T-helper 17 cell (primary cell): ENCODE measurements at places on chromosomes 11 and 22. TPM values are rescaled to one million over a fixed set of nuclear protein-coding genes. Genes with fewer than 3 reads are reported as not detected.

SLC1A2 gene
- not detected for total RNA-seq

DNA sequence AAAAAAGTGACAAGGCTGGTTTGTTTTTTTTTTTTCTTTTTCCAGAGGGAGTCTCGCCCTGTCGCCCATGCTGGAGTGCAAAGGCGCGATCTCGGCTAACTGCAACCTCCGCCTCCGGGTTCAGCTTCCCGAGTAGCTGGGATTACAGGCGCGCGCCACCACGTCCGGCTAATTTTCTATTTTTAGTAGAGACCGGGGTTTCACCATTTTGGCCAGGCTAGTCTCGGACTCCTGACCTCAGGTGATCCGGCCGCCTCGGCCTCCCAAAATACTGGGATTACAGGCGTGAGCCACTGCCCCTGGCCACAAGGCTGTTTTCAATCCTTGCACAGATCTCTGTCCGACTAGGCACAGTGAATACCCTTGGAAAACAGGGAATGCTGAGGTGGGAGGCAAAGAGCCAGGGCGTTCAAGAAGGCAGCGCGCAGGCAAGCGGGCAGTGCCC, 566 bp downstream of the ATP6V1E1 start:
- DNase-seq: no peak

- no peak for DNase-seq
These were observed 54.8 kb upstream of the PRSS23 start for GRCh38 chr11:86745571-86745970.

DNA sequence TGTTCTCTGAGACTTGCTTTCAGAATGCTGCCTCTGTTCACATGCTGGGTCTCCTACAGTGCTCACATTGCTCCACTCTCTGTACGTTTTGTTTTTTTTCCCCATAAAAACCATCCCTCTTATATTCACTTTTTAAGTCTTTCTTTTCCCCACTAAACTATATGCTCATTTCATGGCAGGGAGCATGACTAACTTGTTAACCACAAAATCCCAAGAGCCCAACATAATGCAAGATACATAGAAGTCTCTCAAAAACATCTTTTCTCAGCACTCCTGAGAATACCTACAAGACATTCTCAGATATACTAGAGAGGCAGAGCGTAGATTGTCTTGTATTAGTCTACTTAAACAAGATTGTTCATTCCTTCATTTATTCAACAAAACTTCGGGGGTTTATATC, 73.3 kb downstream of the FAM76B start:
- DNase-seq: no peak

- DNase-seq: no peak
These were observed 5.4 kb downstream of the SMDT1 start for GRCh38 chr22:42084874-42085273.

EXPH5 gene
- 0.96 TPM for total RNA-seq

ABTB2 gene
- total RNA-seq: 0.81 TPM

DNA sequence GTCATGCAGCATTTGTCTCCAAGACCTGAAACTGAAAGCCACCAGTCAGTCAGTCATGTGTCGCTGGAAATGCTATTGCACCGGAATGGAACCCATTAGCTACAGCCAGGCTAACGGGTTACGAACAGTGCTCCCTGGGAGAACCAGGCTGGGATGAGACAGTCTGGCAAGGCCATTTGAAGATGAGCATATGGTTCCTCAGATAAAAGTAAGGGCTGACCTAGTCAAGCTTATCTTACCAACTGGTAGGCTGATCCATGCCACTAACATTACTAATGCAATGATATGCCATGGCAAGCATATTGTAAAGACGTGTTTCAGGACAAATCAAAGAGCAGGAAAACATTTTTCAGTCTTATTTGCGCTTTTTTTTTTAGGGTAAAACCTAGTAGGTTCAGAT, 28.4 kb downstream of the NAP1L4 start:
- no peak for DNase-seq

SCGB1C1 gene
- not detected for total RNA-seq

JHY gene
- total RNA-seq: 3.0 TPM

DNA sequence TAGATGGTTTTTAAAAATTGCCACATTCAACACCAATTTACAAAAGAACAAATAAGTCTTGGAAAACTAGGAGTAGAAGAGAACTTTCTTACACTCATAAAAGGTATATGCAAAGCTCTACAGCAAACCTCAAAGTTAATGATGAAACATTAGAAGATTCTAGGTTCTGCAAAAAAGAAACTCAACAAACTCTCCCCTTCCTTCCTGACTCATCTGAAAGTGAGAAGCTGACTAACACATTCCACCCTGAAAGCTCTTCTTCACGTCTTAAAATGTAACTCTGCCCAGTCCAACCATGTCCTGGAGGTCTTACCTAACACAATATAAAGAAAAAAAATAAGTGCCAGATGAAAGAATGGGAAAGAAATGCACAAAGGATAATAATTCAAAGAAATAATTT, 218.9 kb upstream of the ISX start:
- no peak for DNase-seq

DNA sequence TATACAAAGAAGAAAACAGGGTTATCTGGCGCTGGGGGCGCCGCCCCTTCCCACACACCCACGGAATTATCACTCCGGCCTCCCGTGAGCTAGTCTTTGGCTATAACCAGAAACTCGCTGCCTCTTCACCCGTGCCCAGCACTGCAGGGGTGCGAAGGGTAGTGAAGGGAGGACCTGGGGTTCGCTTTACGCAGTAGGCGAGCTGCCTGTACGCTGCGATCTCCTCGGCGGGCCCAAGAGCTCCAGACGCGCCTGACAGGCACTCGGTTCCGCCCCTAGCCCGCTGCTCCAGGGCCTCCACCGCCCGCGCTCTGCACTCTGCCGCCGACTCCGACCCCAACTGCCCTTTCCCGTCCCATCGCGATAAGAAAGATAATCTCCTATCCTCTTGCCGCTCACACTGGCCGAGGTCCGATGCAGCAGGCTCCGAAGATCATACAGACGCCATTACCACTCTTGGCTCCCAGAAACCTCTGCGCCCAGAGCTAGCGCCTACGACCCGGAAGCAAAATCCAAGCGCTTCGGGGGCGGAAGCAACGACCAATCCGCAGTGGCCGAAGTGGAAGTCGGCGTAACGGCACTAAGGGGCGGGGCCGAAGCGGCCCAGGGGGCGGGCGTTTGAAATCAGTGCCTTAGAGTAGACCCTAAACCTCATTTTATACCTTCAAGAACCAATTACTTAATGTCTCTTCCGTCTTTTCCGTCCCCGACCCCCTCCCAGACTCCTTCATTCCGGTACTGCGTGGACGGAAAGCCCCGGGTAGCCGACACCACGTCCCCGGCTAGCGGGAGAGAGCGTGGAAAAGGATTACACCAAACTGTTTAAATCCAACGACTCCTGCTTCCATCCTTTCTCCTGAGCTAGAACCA, at the start of the genes CWC15 and KDM4D:
Gene CWC15 (minus strand): TSS at position 458 of the 870 bp plus-strand sequence. CDS start 1,371 bp downstream, outside the sequence.
Gene KDM4D (plus strand): TSS at position 611 of the 870 bp plus-strand sequence. CDS start 23,664 bp downstream, outside the sequence.
- DNase-seq: peak; percentile 86
